Effector memory CD4-positive, alpha-beta T cell (primary cell): ENCODE measurements at places on chromosomes 5 and 9.

DNA sequence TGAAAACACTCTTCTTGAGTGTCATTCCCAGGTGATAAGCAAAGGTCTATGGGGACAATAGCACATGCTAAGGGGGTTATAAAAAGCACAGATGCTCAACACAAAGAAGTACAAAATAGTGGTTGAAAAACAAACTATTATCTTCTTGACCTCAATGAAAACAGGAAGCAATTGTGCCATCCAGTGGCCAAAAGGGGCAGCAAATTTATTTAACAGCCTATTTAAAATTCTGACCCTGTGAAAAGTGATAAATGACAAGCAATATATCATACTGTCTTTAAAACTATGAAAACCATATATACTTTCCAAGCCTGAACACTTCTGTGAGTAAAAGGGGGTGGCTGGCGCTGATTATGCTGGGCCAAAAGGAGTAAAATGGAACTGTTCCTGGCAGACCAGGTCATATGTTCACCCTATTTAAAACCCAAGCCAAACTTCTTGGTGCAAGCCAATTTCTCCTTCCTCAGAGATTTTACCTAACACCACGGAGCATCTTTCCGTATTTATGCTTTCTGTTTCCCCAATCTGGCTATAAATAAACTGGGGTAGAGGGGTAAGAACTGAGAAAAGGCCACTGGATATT is 29.7 kb downstream of the TEX10 start:
- no peak for DNase-seq

- no peak for DNase-seq
Observed at GRCh38 chr5:172523146-172523745, 68.9 kb upstream of the SH3PXD2B start.

DNA sequence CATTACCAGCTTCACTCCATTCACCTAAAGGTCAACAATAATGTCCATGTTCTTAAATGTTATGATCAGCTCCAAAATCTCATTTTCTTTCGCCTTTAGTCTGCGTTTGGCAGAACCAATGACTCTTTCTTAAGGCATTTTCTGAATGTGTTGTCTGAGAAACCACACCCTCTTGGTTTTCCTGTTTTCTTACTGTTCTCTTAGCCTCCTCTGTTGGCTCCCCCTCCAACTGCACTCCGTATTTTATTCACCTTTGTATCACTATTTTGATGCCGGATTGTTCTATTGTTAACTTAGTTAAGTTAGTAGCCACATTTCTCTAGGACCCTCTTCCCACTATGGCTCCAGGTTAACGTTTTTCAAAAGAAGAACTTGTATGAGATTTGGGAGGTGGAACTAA is 185.6 kb downstream of the DMAC1 start:
- DNase-seq, result no peak

DNA sequence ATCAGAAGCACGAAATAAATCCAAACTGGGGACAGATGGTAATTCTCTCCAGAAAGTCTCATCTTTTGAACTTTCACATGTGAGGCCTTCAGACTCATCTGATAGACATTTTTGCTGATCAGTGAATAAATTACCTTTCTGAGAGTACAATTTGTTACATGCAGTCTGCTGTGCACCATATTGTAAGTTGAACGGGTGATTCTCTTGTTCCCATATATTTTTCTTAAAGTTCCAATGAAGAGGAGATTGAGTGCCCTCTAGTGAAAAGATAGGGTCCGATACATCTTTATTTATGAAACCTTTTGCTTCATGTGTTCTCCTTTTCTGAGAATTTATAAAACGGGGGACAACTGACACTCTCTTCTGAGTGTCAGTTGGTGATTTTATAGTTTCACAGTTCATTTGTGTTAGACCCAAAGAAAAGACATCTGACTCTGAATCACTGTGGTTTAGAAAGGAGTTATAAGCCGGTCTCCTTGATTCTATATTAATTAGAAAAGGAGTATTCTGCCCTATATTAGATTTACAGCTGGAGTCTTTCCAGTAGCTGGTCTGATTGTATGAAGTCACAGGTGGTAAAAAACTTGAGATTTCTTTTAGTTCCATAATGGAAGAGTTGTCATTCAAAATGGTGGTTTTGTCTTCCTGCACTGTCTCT is 30.4 kb downstream of the GNG10 start:
- DNase-seq, result no peak

DNA sequence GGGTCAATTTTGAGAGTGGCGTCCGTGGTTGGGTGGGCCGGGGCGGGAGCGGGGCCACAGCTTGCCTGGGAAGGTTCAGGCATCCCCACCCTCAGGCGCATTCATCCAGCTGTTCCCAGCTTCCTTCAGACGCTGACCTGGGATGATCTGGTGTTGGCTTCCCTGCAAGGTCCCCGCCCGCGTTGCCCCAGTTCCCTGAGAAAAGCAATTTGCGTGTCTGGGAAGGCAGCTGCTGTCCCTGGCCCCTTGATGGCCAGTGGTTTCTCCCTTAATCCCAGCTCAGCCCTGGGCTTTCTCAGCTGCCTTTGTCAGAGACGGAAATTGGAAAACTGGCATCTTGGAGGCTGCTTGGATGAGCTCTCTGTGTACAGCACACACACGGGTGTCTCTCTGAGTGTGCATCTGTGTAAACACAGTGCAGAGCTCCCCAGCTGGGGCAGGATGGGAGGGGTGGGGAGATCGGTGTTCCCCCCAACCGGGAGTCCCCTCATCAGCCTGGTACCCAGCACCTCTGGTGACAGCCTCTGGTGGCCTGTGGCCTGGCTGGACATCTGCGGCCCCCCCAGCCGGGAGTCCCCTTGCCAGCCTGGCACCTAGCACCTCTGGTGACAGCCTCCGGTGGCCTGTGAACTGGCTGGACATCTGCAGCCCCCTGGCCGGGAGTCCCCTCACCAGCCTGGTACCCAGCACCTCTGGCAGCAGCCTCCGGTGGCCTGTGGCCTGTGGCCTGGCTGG is 94.0 kb downstream of the COL5A1 start:
- DNase-seq, result no peak

- DNase-seq, result no peak
Observed at GRCh38 chr5:181219262-181220177, 3.6 kb upstream of the TRIM41 start.

DNA sequence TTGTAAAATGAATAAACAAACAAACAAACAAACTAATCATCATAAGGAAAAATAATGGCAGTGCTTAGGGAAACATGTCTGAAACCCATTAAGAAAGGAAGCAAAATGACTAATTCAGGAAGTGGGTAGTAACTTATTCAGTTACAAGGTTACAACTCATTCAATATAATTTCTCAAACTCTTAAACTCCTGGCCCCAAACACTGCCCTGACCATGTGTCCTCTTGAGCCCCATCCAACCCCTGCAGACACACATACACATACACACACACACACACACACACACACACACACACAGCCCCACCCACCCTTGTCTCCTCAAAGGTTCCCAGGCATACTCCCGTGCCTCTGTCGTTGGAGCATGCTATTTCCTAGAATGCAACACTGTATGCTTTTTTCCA is 193.9 kb downstream of the SEC61B start:
- no peak for DNase-seq

DNA sequence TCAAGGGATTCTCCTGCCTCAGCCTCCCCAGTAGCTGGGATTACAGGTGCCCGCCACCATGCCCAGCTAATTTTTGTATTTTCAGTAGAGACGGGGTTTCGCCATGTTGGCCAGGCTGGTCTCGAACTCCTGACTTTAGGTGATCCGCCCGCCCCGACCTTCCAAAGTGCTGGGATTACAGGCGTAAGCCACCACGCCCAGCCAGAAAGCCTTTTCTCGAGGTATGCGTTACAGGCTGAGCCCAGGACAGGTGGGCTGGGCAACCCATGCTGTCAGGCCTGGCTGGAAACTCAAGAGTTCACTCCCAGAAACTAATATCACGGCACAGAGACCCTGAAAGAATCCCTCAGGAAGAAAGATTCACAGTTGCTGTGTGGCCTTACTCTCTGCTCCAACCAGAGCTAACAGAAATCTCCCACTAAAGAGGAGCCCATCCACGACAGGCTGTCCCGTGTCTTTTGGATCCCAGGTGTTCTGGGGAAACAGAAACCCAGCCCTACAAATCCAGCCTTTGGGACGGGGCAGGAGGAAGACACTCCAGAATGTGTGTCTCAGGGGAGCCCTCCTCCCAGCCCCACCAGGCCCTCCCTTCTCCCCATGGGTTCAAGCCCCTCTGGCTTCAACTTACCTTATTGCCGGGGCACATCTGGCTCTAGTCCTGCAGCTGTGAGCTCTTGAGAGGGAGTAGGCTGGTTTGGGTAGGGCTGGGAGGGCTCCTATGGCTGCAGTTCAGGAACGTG is 400 bp downstream of the TIFAB start:
- no peak for DNase-seq

GRCh38 chr5:62029303-62029702 is 276.7 kb upstream of the KIF2A start:
- DNase-seq, result no peak

DNA sequence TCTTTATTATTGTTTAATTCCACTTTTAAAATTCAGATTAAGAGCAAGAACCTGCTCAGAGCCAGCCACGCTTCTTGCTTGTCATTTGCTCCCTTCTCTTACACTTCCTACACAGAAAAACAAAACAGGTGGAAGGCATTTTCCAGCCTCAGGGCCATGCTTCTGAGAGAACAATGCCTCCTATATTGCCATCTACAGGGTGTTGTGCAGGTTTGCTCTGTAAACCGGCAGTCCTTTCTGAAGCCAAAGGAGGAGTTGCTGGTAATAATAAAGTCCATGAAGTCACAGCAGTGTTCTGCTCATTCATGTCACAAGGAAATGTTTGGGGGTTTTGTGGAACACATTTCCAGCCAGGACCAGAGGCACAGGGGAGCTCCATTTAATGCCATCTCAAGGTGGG is 16.1 kb upstream of the PRLR start:
- DNase-seq, result no peak

DNA sequence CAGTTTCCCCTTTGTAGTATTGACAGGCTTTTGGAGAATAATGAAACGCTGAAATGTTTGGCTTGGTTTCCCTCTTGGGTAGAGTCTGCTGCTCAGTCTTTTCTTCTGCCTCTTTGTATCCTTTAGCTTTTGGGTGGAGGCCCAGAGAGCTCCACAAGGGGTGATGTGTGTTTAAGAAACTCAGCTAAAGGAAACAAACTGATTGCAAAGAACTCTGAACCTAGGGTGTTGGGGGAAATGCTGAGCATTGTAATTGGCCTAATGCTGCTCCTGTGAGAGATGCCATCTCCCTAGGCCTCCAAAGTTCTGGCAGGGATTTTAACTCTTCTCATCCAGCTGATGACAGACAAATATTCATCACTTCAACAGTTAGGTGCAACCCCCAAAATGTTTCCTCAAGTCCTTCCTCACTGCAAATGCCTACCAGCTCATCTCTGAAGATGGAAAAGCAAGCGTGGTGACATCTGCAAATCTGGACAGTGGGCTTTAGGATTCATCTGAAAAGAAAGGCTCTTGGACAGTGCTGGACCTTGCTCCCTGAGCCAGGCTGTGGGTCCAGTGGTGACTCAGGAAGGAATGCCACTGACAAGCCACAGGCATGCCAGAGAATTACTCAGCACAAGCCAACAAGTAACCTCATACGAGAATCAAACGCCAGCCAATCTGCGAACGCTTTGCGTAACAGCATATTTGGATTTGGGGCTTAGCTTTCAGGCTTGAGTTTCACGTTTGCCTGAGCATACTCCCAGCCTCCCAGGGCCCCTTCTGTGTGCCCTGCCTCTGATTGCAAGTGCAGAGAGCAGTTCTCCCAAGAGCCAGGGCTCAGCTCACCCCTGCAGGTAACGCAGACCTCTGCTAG is 30.5 kb upstream of the ZSWIM6 start:
- DNase-seq, result no peak

- no peak for DNase-seq
Observed at GRCh38 chr9:90038763-90039162, 434.0 kb downstream of the GADD45G start.

GRCh38 chr5:133244242-133244641 is 192.4 kb downstream of the HSPA4 start:
- DNase-seq, result no peak

- DNase-seq, result no peak
Observed at GRCh38 chr5:101163088-101163487, 260.0 kb upstream of the ST8SIA4 start.

- no peak for DNase-seq
Observed at GRCh38 chr5:96226941-96227552, 206.0 kb downstream of the PCSK1 start.

- peak; percentile 8 for DNase-seq
Observed at GRCh38 chr9:68560071-68560844, 19.6 kb upstream of the TMEM252 start.

DNA sequence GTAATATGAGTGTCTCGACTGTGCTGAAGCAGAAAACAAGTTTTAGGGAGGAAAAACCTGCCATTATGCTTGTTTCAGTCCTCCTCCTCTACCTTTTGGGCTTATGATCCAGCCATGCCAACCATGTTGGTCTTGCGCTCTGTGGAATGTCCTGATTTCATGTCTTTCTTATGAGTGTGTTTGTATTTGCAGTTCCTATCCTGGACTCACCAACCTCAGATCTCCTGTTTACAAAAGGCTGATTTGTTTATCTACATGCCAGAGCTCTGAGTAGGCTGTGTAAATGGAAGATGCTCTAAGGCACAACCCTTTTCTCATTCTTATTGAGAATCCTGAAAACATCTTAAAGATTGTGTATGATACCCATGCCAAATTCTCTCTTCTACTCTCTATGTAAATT is 138.6 kb downstream of the ARHGEF28 start:
- no peak for DNase-seq

GRCh38 chr5:1555011-1555807 is 31.4 kb upstream of the LPCAT1 start:
- DNase-seq, result no peak

GRCh38 chr9:120892748-120893610 is 16.0 kb upstream of the PHF19 start:
- DNase-seq, result peak; percentile 47

GRCh38 chr9:71774920-71775319 is 6.6 kb upstream of the CEMIP2 start:
- DNase-seq, result no peak

- DNase-seq, result no peak
Observed at GRCh38 chr9:99565203-99565602, 256.5 kb upstream of the NR4A3 start.

DNA sequence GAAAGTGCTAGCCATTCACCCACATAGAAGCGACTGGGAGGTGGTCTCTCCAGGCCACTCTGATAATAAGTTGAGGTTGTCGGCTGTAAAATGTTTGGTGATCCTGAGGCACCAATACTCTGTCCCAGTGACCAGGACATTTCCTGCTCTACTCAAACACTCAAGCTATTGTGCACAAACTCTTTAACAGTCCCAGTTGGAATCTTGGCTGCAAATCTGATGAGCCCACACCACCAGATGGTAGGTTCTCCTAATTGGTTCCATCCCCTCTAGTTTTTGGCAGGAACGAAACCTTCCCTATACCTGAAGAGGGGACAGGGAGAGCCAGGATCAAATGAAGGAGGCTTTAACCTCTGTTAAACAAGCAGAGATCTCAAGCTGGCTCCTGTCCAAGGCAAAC is 14.3 kb downstream of the GRIA1 start:
- no peak for DNase-seq

DNA sequence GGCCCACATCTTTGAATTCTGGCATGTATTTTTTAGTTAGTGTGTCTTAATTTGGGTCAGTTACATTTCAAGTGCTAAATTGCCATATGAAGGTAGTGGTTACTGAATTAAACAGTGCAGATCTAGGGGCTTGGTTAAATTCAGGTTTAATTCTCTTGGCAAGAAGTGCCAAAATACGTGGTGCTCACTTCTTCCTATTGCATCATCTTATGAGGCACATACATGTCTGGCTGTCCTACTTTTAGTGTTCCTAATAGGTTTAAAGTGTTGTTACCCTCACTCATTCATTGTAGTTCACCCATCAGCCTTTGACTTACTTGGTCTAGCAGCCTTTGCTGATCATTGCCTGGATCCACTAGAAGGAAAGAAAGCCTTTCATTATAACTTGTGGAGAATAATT is 59.5 kb downstream of the RPS6 start:
- DNase-seq, result no peak

- DNase-seq, result no peak
Observed at GRCh38 chr5:172564188-172564587, 76.9 kb upstream of the NEURL1B start.
